ENCODE measurements at places on chromosomes 16 and 17.

DNA sequence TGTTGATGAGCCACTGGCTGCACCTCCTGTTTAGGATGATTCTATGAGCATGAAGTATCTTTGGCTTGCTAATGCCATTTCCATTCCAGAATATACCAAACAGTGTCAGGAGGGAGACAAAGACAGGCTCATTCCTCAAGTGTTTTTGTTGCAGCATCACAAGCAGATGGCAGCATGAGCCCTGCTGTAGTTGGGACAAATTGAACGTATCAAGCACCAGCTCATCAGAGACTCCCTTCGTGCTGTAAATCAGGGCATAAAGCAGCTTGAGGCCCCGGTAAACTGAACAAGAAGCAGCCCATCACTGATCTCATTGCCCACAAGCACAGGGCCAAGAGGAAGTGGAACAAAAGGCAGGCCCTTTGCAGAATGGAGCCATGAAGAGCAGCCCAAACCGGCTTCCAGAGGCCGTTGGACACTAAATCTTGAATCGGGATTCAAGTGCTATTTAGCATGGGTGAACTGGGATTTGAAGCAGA is 45.9 kb upstream of the HS3ST3A1 start:
- no peak for DNase-seq

DNA sequence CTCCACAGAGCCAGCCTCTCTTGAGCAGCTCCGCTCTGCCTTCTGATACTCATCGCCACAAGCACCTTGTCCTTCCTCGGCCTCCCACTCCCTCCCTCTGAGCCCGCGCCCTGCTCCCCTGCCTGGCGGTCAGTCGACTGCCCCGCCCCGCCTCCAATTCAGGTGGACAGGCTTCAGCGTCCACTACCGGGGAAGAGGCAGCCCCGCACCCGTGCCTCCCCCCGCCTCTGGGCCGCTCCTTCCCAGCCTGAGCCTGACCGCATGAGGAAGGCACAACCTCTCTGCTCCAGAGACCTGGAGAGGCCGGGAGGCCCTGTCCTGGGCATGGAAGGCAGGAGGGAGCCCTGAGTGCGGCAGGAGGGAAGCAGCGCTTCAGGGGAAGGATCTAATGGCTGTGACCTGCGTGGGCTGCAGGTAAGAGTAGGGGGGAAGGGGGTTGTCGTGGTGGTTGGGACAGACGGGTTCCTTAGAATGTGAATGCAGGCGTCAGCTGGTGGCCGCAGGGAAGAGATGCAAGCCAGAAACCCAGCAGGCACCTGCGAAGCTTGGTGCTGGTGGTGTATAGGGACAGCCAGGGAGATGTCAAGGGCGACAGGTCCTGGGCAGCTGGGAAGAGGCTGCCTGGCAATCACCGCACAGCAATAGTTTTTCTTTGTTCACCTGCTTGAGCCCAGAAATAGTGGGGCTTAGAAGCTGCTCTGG is 3.0 kb upstream of the SLC6A4 start:
- DNase-seq, result no peak

DNA sequence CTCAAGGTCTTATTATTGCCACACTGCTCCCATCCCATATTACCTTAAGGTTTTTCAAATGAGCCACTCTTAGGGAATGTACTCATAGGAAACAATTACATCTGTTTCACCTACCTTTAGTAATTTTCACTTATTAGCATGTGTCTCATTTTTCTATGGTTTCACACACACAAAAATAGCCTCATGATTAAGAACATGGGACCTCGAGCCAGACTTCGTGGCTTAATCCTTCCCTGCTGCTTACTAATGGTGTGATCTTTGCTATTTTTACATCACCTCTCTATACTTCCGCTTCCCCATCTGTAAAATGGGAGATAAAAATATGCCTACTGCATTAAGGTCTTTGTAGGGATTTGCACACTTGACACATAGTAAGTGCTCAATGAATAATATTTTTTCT is 38.5 kb downstream of the OTOA start:
- DNase-seq, result no peak

DNA sequence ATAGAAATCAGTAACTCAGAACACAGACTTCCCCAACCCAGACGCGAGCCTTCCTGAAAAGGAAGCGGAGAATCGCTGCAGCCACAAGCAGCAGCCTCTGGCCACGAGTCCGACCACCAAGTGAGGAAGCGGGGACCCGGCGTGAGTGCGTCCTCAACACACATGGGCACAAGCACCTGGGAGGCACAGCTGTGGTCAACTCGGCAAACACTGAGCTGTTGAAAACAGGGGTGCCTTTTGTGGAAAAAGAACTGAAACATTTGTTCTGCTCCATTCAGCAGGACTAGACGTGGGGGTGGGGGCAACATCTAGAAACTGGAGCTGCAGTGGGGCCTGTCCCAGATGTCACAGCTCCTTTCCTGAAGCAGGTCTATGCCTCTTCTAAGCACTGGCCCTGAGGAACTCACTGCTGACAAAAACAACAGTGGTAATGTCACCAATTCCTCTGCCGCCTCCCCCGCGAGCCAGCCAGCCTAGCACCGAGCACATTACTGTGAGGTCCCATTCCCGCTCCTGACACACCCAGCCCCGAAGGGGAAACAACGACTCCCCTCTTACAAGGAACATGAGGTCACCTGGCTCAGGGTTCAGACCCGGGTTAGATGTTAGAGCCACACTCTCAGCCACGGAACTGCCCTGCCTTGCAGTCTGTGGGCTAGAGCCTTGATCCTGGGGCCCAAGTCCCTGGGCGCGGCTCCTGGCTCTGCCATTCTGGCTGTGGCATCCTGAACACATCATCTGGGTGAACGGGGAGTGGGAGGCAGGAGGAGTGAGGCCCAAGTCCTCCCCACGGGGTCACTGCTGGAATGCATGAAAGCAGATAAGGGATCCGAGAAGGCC is 29.0 kb downstream of the KDM8 start:
- DNase-seq, result peak; percentile 34

GRCh38 chr17:2435181-2435741 is 34.4 kb upstream of the MNT start:
- no peak for DNase-seq

- no peak for DNase-seq
Measured at GRCh38 chr17:40462343-40463121, 19.3 kb downstream of the IGFBP4 start.

- DNase-seq, result no peak
Measured at GRCh38 chr16:79463841-79464240, 136.7 kb downstream of the MAF start.

- DNase-seq, result no peak
Measured at GRCh38 chr16:55088098-55088497, 157.4 kb downstream of the IRX5 start.

- DNase-seq, result no peak
Measured at GRCh38 chr17:73564843-73565242, 79.4 kb downstream of the SDK2 start.

DNA sequence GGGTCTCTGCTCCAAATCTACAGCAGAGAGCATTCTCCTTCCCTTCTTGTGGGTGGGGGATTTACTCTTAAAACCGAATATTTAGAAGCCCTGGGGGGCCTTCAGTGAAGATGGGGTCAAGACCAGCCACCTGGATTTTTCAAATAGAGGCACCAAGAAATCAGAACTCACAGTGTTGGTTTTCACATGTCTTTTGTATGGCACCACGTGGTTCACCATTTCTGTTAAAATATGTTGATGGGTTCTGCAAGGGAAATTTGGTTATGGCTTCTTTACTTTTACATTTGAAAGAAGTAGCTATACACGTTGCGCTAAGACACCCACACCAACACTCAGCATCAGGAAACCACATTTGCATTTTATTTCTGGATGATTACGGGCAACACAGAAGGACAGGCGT is 17.7 kb downstream of the MAF start:
- DNase-seq, result no peak

DNA sequence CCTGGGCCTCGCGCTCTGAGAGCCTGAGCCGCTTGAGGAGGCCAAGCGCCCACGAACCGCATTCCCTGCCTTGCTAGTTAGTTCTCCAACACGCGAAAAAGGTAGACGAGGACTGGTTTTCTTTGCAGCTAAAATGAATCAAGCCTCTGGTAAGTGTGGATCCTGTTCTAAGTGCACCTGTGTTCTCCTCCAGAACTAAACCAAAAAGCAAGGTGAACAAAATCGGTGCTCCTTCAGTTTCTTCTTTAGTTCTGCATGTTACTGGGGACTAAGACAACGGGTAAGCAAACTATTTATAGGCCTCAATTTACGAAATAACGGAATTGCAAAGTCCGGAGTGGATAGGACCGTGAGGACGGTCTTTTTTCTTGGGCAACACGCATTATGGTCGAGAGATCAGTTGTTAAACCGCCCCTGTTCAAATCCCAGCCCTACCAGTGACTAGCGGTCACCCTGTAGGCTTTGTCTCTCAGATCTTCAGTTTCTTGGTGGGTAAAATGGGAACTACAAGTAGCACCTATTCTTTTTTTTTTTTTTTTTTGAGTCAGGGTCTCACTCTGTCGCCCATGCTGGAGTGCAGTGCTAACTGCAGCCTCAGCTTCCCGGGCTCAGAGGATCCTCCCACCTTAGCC is 993 bp upstream of the ANKRD11 start:
- no peak for DNase-seq

DNA sequence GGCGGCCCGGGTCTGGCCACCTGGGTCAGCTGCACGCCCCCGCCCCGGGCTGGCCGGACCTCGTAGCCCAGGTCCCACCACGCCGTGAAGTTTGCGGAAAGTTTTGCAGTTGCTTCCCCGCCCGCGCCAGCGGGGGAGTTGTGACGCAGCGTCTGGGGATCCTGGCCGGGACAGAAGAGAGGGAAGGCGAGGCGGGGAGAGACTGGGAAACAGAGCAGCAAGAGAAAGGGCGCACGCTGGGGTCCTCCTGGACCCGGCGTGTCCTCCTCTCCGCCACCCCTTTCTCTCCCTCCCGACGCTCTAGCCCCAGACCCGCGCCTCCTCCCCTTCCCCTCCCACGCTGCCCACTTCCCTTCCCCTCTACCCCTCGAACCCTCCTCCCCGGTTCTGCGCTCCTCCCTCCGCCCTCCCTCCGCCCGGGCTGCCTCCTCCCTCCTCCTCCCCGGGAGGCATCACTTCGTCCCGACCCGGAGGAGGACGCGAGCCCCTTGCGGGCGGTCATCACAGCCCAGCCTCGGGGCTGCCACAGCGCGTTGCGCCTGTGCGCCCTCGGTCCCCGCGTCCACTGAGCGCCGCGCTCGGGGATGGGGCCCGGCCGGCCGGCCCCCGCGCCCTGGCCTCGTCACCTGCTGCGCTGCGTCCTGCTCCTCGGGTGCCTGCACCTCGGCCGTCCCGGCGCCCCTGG is at the start of gene MRC2:
Gene MRC2, plus strand, starts transcription at position 452 of the 685 bp plus-strand sequence. Its CDS starts 133 bp downstream, at position 585.
- DNase-seq, result peak; percentile 32
